ENCODE measurements at places on chromosomes 3 and 15. TPM values are rescaled to one million over a fixed set of nuclear protein-coding genes. Genes with fewer than 3 reads are reported as not detected.

DNA sequence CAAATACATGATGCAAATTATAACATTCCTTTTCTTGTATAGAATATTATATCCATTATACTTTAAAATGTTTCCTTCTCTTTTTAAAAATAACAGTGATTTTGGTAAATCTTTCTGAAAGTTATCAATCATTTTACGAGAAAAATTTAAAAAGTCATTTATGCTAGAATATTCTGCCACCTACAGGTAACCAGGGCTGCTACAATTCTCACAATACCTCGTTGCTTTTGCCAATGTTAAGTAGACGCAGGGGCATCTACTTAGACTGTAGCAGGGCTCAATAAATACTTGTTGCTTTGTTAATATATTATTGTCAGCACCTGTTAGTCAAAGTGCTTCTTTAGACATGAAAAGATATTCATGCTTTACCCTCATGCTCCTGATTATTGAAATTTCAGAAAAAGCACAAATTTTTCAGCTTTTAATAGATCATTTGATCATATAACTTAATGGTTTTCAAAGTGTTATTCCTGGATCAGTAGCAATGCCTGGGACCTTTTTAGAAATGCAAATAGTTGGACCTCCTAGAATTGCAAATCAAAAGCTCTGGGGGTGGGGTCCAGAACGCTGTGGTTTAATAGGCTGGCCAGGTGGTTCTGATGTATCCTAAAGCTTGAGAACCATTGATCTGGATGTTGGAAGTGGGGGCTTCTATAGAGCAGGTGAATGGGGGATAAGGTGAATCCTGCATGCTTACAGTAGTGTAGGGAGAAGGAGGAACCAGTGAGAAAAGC, 223.6 kb upstream of the PDZRN3 start:
- no peaks in the 10 kb centered on the region for H3K4me1 ChIP-seq
- no peak overlapping the region for H3K27ac ChIP-seq

- H3K4me3 ChIP-seq = no peak overlapping the region
- no peak for DNase-seq
- H3K4me1 ChIP-seq = peaks cover 12% of the 10 kb centered on the region
- no peaks in the 10 kb centered on the region for H3K27me3 ChIP-seq
- peak overlapping the region; percentile 7 for H3K27ac ChIP-seq
- no peaks in the 10 kb centered on the region for H3K36me3 ChIP-seq
Measured at GRCh38 chr3:171860830-171861535, 17.8 kb downstream of the TMEM212 start.

Gene ZNF80
- total RNA-seq = not detected

GRCh38 chr3:170344971-170345370, 12.5 kb upstream of the SKIL start:
- H3K27me3 ChIP-seq = no peaks in the 10 kb centered on the region
- no peaks in the 10 kb centered on the region for H3K36me3 ChIP-seq
- no peak for DNase-seq
- H3K27ac ChIP-seq = no peak overlapping the region

Gene CLASP2
- 47.5 TPM for total RNA-seq

DNA sequence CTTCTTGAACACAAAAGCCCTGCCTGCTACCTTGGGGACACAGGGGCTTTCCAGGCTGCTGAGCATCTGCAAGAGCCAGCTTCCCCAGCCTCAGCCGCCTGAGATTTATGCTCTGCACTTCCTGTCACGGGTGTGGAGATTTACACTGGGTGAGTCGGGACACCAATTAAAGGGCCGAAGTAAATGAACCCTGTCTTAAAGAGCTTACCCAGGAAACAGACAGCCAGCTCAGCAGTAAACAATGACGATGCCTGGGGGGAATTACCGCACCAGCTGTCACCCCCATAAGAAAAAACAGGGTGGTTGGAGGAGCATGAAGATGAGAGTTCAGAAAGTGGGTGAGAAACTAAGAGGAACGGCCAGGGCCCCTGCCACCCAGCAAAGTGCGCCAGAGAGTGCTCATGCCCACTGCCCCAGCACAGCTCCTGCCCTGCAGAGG, 37.5 kb upstream of the IQSEC1 start:
- H3K4me3 ChIP-seq = no peak overlapping the region
- H3K27ac ChIP-seq = no peak overlapping the region
- no peaks in the 10 kb centered on the region for H3K36me3 ChIP-seq
- no peaks in the 10 kb centered on the region for H3K4me1 ChIP-seq
- DNase-seq = no peak

- no peaks in the 10 kb centered on the region for H3K4me1 ChIP-seq
- no peaks in the 10 kb centered on the region for H3K27me3 ChIP-seq
- no peak overlapping the region for H3K27ac ChIP-seq
- no peaks in the 10 kb centered on the region for H3K36me3 ChIP-seq
- H3K4me3 ChIP-seq = no peak overlapping the region
Measured at GRCh38 chr3:150901793-150902192, 3.4 kb downstream of the MINDY4B start.

- H3K4me3 ChIP-seq = peak overlapping the region; percentile 45
- no peaks in the 10 kb centered on the region for H3K36me3 ChIP-seq
- H3K4me1 ChIP-seq = no peaks in the 10 kb centered on the region
- H3K27ac ChIP-seq = no peak overlapping the region
Measured at GRCh38 chr15:77083381-77084160, 12.7 kb upstream of the TSPAN3 start.

- H3K36me3 ChIP-seq = no peaks in the 10 kb centered on the region
- no peaks in the 10 kb centered on the region for H3K27me3 ChIP-seq
- no peak overlapping the region for H3K4me3 ChIP-seq
- H3K27ac ChIP-seq = no peak overlapping the region
- H3K4me1 ChIP-seq = no peaks in the 10 kb centered on the region
Measured at GRCh38 chr3:140007911-140008869, 73.2 kb downstream of the CLSTN2 start.

DNA sequence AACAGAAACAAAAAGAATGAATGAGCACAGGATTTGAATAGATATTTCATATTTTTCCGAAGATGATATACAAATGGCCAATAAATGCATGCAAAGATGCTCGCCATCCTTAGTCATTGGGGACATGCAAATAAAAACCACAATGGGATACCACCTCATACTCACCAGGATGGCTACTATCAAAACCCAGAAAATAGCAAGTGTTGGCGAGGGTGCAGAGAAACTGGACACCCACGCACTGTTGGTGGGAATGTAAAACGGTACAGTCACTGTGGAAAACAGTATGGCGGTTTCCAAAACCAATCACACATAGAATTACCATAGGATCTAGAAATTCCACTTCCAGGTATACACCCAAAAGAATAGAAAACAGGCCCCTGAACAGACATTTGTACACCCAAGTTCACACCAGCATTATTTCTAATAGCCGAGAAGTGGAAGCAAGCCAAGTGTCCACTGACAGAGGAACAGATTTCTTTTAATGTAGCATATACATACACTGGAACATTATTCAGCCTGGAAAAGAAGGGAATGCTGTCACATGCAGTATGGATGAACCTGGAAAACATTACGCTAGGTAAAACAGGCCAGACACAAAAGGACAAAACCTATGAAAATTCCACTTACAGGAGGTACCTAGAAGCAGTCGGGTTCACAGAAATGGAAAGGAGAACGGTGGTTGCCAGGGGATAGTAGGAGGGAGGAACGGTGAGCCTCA, 3.6 kb downstream of the RNF168 start:
- H3K27ac ChIP-seq = peak overlapping the region; percentile 95
- H3K36me3 ChIP-seq = no peaks in the 10 kb centered on the region
- no peaks in the 10 kb centered on the region for H3K27me3 ChIP-seq
- DNase-seq = no peak
- H3K4me1 ChIP-seq = peaks cover 47% of the 10 kb centered on the region

DNA sequence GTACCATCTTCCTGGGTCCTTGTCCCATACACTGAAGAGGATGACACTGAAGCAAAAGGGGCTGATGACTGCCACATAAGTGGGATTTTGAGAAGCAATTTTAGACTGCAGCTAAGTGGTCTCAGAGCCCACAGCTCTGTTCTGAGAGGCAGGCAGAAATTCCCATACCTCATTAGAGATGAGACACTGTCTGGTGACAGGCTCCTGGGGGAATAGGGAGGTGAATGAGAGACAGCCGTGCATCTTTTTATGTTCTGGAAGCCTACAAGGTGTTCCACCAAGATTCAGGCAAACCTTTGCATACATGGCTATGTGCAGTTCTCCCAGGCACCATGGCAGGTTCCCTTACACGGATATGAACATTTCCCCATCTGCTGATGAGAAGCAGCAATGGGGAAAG, 47.2 kb downstream of the LIMD1 start:
- no peaks in the 10 kb centered on the region for H3K27me3 ChIP-seq
- no peak overlapping the region for H3K27ac ChIP-seq
- H3K4me3 ChIP-seq = no peak overlapping the region
- DNase-seq = no peak
- H3K36me3 ChIP-seq = peaks cover 3% of the 10 kb centered on the region
- H3K4me1 ChIP-seq = peaks cover 47% of the 10 kb centered on the region

Data from esophagus muscularis mucosa (tissue), 4 donors.